Muscle of arm (tissue), 14 donors: ENCODE measurements at places on chromosomes 5 and 9.
A peak's percentile ranks its signal among the peaks of the same experiment; 100 is the strongest.

- no peak for DNase-seq
Observed at GRCh38 chr5:111635151-111635902, 121.7 kb downstream of the NREP start.

- DNase-seq, result no peak
Observed at GRCh38 chr5:5089895-5090649, 50.1 kb upstream of the ADAMTS16 start.

DNA sequence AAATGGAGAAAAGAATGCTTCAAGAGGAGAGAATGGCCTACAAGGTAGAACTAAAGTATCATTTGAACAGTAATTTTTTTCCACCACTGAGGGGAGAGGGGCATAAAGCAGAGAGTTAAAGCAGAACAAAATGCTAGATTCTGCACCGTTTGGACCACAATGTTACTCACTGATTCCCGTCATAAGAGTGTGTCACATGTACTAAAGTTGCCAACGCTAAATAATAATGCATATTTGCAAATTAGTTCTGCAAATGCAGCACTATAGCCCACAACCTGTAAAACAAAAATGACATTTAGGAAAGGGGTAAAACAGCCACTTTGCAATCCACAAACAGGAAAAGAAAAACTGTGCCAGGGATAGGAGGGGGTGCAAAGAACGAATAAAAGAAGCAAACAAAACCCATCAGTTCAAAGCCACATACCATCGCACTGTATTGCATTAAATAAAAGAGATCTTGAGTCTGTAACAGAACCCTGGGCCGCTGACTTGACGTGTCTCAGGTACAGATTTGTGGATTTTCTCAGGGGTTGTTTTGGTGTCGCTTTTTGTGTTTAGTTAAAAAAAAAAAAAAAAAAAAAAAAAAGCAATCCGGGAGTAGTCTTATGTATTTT lies 7.7 kb upstream of the NFIB start:
- DNase-seq, result peak; percentile 54

DNA sequence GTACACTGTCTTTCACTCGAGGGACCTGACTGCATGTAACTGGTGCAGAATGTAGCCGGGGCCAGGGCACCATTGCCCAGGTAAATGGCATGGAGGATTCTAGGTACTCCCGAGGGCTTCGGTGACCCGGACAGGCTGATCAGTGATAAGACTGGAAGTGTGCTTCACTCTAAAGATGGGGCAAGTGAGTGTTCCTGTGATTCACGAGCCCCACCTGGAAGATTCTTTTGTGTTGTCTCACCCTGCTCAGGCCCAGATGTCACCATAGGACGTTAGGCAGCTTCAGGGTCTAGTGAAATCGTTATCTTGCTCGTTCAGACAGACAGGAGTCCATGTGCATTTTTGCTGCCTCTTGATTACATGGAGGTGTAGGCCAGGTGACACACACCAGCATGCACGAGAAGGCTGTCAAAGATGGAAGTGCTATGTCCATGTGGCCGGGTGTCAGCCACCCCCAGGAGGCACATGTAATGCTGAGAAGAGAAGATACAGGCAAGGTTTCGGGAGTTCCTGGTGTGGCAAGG lies 73.9 kb downstream of the WNK2 start:
- no peak for DNase-seq

DNA sequence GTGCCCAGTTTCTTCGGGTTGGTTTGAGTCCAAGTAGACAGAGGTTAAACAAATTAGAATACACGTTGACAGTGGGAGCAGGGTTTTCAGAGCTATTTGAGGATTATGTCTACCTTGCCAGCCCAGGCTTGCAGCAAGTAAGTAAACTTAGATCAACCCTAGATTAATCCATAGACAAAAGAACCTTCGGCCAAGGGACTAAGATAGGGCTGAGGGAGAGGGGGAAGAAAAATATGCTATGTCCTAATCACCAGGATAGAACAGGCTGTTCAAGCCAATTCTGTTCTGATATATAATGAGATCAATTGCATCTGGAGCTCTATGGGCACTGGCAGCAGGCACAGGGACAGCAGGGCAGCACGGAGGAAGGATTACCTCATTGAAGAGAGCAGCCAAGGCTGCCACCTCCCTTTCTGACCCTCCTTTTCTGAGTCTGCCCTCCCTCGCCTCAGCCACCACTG lies 377.7 kb downstream of the PIK3R1 start:
- no peak for DNase-seq

DNA sequence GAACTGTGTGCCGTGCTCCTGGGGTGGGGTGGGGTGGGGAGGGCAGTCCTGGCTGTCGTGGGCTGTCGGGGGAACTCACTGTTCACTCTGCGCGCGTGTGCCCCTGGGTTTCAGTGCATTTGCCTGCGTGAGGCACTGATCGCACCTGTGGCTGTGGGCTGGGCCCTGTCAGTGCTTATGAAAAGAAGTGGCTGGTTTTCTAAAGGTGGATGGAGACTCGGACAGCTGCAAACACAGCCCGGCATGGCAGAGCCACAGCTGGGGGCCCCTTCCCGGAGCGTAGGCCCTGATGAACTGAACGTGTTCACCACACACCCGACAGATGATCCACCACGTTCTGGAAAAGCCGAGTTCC lies 42.7 kb downstream of the NKD2 start:
- no peak for DNase-seq

GRCh38 chr5:135843571-135844337 lies 9.3 kb downstream of the SLC25A48 start:
- DNase-seq, result no peak

GRCh38 chr9:1469996-1470395 lies 419.8 kb downstream of the DMRT2 start:
- no peak for DNase-seq

GRCh38 chr5:93145767-93146166 lies 435.3 kb downstream of the NR2F1-AS1 start:
- DNase-seq, result no peak

- DNase-seq, result peak; percentile 71
Observed at GRCh38 chr9:94681508-94681907, 42.2 kb upstream of the FBP1 start.

DNA sequence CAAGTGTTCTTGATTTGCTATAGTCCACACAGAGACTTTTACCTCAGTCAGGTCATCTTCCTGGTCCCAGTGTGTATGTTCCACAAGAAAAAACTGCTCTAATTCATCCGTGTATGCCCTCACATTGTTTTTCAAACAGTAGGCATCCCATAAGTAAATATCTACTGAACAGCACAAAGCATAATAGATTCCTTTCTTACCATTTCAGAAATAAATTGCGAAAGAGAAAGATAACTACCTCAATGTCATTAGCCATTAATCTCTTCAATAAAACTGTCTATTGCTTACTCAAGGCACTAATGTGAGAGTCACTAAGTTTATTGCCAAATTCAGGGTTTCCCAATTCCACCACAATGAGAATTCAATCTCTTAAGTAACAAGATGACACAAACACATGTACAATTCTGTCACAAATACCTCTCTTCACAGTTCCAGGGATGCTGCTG lies 9.6 kb downstream of the FBXW2 start:
- no peak for DNase-seq

GRCh38 chr9:129676975-129677374 lies 11.5 kb downstream of the PRRX2 start:
- no peak for DNase-seq

DNA sequence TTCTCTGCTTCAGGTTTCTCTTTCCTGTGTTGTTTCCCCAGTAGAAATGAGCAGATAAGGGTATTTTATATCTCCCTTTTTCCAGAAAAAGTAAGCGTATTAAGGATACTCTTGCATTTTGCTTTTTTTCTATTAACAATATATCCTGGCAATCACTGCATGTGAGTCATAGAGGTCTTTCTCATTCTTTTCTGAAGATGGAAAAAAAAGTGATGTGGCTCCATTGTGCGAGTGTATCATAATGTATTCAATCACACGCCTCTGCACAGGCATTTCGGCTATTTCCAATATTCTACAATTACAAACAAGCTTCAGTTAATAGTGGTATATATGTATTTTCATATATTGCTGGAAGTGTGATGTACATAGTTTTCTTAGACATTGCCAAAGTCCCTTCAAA lies 155.9 kb downstream of the MED27 start:
- DNase-seq, result no peak

GRCh38 chr9:123426406-123426805 lies 70.4 kb downstream of the CRB2 start:
- no peak for DNase-seq

- no peak for DNase-seq
Observed at GRCh38 chr9:96501633-96502538, 51.9 kb downstream of the HABP4 start.

DNA sequence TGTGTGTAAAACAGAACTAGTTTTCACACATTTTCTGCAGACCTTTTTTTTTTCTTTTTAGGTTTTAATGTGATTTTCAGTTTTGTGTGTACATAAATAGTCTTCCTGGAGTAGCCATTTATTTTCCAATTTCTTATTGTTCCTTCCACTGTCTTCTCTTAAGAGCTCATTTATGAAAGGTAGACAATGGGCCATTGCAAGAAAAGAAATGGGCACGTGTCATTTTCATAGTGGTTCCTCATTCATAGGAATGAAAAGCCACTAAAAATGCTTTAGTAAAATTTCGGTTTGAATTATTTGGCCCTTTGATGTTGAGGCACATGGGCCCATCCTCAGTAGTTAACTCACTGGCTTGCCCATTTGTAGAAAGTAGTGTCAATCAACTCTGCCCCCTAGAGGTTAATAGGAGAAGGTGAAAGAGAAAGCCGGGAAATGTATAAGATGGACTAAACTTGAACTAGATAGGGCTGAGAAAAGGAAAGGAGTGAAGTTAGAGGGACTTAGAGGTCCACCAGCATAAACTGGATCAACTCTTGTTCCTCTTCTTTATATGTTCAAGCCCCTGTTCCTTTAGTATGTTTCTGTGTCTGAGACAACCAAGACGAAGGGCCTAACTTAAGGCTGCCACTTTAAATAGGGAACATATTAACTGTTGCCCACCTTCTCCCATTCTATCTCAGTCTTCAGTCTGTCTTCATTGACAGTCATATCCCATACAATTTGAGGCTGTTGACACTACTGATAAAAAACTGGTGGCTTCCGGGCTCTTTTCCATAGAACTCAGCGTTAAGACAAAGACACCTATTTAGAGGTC lies 72.6 kb downstream of the SMARCA2 start:
- no peak for DNase-seq

DNA sequence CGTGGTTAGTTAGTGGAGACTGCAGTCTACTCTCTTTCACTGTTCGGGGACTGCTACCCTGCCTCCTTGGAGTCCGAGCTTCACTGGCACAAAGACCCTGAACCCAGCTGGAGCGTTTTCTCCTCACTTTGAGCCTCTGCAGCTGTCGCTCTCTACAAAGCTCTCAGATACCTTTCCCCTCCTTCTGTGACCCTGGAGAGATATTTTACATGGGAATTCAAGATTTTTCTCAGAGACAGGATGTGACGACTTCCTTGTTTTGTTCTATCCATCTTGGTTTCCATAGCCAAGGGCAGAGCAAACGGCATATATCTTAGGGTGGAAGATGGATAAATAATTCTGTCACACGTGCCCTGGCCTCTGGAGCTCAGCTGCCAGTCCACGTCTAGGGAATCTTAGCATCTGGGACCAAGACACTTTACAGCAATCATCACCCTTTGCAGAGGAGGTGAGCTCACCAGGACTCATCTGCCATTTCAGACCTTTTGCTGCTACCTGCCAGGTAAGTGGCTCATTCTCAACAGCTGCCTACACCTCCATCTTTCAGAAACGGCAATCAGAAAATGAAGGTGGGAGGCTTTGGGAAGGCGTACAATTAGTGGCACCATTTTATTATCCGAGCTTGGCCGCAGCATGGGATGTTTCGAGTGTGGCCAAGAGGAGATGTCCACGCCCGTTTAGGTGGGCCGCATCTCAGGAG lies at the start of gene BTNL9:
Gene BTNL9, plus strand, starts transcription at position 336 of the 700 bp plus-strand sequence. CDS start 5,224 bp downstream, outside the sequence.
- DNase-seq, result no peak

DNA sequence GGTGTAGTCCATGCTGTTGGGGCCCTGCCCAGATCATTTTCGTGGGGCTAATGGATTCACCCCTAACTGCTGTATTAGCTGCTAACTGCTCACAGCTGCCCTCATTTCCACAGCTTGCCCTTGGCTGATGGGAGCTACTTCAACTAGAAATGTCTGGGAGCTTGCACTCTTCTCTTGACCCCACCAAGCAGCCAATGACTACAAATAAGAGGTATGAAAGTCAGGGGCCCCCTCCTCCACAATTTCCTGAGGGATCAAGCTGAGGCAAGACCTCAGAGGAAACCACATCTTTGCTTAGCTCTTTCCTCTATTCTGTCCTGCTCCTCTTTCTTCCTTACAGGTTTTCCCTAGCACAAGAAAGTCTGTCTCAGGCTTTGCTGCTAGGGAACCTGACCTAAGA lies 397.5 kb downstream of the MLLT3 start:
- DNase-seq, result no peak

GRCh38 chr9:126149661-126150060 lies 177.0 kb upstream of the MVB12B start:
- DNase-seq, result no peak

DNA sequence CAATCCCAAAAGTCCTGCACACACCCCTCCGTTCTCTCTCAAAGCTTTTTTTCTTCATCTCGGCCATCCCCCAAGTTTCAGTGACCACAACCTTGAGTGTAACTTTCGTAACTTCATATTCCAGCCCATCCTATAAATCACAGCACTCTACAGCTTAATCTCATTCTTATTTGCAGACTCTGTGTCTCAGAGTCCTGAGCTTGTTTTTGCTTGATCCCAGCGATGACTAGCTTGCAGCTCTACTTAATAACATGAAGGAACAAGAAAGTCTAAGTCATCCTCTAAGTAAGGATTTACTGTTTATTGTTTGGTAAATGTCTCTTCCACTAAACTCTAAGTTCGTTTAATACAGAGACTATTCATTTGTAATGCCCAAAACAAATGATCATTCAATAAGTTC lies 2.6 kb upstream of the SPDL1 start:
- no peak for DNase-seq

GRCh38 chr5:142481410-142481809 lies 156.6 kb upstream of the SPRY4 start:
- DNase-seq, result no peak

- DNase-seq, result no peak
Observed at GRCh38 chr5:10595293-10595671, 31.4 kb downstream of the ANKRD33B start.

- DNase-seq, result no peak
Observed at GRCh38 chr5:39863926-39864552, 439.3 kb upstream of the DAB2 start.

GRCh38 chr5:50786073-50786472 lies 119.6 kb downstream of the PARP8 start:
- DNase-seq, result no peak
